ENCODE measurements at places on chromosomes 2 and 18.

DNA sequence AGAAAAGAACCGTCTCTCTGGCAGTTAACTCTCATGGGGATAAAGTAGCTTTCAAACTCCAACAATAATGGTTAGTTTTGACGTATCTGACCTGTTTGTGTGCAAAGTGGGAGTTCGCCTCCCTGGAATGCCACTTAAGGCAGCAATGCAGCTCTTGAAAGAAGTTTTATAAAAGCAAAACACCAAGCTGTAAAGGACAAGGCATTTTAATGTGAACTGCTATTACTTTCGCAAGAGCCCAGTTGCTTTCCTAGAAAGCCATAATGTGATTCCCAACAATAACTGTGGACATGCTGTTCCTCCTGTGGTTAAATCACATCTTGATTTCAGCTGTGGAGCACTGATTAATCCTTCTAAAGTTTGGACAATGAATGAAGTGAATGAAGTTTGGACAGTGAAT is 303.7 kb downstream of the PTPRM start:
- DNase-seq = no peak

GRCh38 chr2:183089192-183089851 is 10.8 kb downstream of the DUSP19 start:
- no peak for DNase-seq

DNA sequence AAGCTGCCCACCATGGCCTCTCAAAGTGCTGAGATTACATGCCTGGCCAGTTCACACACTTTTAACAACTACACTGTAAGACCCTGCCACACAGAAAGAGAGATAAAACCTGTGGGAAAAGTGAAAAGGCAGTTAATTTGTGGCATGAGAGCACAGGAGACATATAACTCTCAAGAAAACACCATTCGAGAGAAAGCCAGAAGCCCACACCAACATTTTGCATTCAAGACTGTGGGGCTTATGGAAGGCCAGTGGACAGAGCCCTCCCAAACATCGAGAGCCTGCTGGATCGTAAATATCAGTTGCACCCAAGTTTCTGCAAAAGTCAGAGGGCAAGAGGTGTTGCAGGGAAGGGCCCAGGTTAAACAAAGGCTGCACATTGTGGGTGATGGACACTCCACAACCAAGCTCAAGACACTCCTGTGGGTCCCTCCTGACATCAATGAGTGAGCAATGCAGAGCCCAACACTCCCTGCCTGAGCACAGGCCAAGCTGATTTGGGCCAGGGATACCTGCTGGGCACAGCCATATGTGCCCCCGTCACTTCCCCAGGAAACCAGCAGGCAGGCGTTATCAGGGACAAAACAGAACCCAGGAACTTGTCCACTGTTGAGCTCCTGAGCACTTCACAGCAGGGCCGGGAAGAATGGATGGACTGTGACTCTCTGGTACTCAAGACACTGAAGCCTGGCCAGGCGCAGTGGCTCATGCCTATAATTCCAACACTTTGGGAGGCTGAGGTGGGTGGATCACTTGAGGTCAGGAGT is 114.4 kb downstream of the ZFP36L2 start:
- DNase-seq = no peak

DNA sequence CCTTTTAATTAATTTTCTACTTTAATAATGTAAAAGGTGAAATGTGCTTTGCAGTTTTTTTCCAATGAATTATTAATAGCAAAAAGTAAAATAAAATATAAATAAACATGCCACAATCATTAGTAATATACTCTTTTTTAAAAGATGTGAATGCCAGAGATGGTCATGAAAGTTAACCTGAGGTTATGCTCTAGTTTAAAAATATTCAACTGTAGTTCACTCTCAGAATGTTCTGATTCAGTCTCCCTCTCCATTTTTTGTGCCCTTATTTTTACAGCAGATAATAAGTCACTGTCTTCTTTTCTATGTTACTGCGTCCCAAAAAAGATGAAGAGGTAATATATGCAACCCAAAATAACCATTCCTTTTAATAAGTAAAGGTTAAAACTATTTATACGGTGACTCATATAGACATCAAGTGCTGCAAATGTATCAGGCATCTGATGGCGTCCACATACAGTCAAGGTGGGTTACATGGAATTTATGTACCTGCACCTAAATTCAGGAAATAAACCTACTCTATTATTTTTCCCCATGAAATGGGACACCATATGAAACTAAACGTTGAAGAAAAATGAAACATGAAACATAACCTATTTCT is 153.6 kb upstream of the ZNF804A start:
- no peak for DNase-seq

GRCh38 chr2:67824186-67824585 is 238.6 kb downstream of the C1D start:
- no peak for DNase-seq

DNA sequence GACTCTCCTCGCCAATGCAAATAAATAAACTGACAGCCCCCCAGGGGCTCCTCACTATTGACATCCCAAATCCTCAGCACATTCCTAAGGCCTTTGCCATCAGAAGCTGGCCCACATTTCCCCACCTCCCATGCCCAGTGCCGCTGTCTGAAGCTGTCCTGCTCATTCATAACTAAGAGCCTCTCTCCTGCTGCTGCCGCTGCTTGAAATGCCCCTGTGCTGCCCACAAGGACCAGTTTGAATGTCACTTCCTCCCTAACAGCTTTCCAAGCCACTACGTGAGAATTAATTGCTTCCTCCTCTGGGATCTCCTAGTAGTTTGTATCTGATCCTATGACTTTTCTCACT is 151.6 kb upstream of the CAPN13 start:
- DNase-seq = no peak

GRCh38 chr2:187915810-187916209 is 361.6 kb upstream of the TFPI start:
- DNase-seq = no peak

- DNase-seq = peak; percentile 67
Measured at GRCh38 chr18:76518123-76518859, 23.2 kb upstream of the ZNF516 start.

DNA sequence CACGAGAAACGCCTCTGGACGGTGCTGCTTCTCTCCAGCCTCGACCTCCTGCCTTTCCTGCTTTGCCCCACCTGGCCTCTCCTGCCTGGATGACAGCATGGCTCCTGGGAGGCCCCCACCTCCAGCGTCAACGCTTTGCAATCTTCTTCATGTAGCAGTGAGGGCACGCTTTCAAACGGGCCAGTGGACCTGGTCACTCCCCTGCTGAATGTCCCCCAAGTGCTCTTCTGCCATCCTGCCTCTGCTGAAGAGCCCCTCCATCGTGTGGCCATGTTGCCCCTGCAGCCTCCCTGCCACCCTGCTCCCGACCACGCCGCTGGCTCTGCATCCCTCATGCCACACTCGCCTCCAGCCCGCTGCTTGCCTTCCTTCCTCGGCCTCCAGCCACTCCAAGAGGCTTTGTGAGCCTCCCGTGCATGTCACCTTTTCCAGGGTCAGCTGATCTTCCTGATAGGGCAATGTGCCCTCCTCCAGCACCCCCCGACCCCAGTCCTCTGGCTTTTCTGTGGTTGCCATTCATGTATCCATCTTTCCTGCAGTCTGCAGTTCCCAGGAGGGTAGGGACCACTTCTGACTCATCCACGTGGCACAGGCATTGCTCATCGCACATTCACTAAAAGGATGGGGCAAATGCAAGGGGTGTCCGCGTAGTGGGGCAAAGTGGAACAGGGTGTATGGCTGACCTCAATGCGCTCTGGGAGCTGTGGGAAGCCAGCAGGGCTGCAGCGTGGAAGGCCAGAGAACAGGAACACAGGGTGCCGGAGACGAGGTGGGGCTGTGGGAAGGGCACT is 268.8 kb downstream of the TWIST2 start:
- DNase-seq = no peak

DNA sequence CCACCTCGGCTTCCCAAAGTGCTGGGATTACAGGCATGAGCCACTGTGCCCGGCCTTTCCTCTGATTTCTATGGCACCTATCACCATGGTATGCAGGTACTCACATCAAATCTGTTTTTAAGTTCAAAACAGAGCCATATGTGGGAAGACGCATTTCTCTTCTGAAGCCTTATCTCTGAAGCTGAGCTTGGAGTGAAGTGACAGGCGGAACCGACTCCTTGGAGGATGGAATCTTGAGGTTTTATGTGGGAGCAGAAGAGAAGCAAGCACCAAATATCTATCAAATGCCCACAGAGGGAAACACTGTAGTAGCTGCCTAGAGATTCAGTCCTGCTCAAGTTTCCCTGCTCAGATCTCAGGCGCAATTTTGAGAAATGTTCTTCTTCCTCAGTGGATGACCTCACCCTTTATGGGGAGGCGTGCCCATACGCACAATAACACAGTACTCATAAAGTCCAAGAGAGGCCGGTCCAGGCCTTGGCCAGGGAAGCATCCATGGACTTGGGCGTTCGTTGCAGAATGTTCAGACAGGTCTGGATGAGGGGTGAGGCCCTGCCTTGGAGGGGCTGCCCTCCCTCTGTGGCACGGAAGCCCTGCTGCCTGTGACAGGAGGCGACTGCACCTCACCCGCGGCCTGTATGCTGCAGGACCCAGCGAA is 67.9 kb downstream of the HNRNPLL start:
- DNase-seq = no peak

- no peak for DNase-seq
Measured at GRCh38 chr2:219204425-219205164, 2.0 kb upstream of the ZFAND2B start.

GRCh38 chr2:176959614-176960013 is 253.0 kb upstream of the HNRNPA3 start:
- no peak for DNase-seq

GRCh38 chr2:104388296-104388695 is 465.6 kb upstream of the POU3F3 start:
- no peak for DNase-seq

- DNase-seq = no peak
Measured at GRCh38 chr2:65420712-65421431, 11.5 kb downstream of the SPRED2 start.

DNA sequence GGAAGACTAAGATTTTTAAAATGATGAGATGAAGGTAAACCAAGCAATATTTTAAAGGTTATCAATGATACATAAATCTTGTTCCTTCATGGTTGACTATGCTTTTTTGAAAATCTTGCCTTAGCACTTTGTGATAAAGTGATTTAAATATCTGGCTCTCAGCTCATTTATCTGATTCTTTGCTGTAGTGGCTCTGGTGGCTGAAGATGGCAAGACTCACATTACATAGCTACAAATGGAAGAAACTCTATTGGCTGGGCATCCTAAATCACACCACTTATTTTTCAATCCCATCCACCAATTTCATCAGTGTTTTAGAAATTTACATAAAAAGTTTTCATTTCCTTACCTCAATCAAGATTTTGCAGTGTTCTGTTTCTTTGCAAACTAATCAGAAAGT is 16.6 kb upstream of the APCDD1 start:
- no peak for DNase-seq

DNA sequence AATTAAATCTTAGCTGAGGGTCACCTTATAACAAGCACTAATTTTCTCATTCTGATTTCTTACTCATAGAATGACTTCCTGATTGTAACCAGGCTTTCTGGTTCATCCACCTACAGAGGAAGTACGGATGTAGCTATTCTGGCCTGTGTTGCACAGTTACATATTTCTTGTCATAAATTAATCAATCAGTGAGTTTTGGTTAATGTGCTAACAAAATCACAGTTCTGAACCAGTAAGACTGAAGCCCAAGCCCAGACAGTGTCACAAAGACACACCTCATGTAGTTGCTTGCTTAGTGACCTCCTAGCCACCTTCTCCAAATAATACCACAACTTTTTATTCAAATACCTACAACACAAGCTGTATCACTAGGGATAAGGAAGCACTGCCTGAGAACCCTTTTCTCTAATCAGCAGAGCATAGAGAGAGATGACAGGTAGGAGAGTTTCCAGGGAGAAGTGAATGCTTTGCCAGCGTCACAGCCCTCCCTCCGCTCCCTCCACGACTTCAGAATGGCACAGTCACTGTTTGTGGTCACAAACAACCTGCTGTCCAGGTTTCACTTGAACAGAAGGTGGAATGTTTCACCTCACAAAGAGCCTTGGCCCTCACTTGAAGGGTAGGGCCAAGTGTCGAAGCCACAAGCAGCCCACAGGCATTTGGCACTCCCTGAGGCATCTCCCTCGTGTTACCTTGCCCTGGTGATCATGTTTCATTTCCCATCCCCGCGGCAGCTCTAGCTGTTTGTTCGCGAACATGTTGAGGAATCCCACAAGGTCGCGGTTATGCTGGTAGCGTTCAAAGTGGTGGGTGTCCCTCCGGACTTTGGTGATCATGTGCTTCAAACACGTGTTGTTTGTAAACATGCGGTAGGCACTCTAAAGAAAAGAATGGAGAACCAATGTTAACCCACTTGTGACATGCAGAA is 120.8 kb upstream of the STK17B start:
- no peak for DNase-seq

DNA sequence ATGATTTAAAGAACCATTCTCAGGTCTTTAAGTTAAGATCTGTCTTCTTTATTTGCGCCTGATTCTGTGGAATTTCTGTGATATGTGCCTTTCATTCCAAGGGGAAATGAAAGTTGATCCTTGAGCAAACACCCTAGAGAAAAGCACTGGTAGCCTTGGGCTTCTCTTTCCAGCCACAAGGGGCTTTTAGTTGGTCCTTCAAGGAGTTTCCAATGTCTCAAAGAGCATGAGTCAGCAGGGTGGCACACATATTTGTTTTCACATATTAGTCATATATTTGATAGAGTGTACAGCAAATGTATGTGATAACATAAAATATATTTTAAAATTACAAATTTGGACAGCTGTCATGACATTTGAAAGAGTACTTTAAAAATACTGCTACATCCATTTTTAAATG is 339.5 kb downstream of the TXNL1 start:
- no peak for DNase-seq

DNA sequence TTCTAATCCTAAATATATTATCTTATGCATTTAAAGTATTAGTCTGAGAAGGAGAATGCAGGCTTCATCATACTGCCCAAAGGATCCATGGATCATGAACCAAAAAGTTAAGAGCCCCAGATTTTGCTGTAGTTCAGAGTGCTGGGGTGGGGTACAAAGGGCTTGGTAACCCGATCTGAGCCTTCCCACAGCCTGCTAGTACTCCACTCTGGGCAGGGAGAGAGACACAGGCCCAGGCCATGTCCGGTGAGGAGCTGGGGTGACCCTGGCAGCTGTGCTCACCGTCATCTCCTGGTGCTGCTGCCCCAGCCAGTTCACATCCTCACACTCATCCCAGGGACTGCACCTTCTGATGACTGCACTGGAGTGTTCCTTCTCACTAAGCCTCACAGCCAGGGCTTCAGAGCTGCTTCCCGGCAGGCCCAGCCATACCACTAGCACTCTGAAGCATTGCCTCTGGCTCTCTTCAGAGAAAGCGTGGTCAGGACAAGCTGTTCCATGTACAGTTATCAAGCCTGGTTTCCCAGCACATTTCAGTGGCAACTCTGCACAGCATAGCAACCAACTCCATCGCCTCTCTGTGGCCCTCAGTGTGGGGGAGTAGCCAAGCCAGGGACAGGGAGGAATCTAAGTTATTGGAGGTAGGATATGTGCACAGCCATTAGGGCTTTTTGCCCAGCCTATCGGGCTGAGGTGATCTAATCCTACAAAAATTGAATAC is 189.0 kb upstream of the CTAGE1 start:
- no peak for DNase-seq
